Stimulated activated naive CD4-positive, alpha-beta T cell (primary cell): ENCODE measurements at places on chromosomes 11 and 22.
A peak's percentile ranks its signal among the peaks of the same experiment; 100 is the strongest.

DNA sequence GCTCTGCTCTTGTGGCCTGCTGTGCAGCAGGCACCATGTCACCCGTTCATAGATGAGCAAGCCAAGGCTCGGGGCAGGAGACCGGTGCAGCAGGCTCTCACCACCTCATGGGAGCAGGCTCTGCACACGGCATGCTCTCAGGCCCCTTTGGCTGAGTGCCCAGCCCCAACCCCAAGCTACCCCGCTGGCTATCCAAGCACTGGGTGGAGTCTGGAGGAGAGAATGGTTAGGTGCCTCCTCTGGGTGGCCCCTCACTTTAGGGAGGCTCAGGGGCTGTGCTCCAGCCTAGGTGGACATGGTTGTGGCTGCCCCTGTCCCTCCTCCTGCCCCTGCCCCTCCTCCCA, 199.9 kb downstream of the IGLL1 start:
- no peak for DNase-seq

DNA sequence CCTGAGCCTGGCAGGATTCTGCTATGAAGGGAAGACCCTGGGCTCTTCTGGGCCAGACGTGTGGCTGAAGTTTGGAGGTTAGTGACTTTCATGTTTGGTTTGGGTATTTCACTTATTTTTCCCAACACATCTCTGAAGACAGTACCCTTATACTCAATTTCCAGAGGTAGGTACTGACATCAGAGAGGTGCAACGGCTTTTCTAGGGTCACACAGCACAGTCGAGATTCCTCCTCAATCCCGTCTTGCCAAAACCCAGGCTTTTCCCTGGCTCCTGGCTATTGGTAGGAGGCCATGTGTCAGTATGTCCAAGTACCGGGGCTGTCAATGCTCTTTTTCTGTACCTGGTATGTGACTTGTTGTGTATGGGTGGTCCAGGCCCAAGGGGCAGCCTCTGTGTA, 6.1 kb upstream of the PMM1 start:
- no peak for DNase-seq

GRCh38 chr22:29658176-29658575, 54.7 kb downstream of the NF2 start:
- DNase-seq, result no peak

- DNase-seq, result no peak
These were observed 56.6 kb downstream of the LMO2 start for GRCh38 chr11:33835143-33835878.

- DNase-seq, result no peak
These were observed 1430.1 kb downstream of the LRRC4C start for GRCh38 chr11:40029391-40029790.

DNA sequence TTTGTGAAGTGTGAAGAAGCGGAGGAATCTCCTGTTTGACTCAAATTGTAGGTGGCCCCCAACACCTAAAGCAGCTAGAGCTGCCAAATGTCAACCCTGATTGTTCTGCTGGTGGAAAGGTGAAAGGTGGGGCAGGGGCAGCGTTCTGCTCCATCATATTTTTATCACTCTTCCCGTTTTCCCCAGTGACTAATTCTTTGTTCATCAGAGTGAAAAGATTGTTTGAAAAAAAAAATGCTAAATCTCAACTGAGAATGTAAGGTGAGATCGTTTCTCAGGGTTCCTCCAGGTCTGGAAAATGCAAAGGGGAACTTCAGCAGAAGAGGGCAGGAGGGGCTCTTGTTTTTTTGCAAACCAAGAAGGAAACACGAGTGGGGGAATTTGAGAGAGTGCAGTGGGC, 137.7 kb downstream of the MN1 start:
- DNase-seq, result no peak

DNA sequence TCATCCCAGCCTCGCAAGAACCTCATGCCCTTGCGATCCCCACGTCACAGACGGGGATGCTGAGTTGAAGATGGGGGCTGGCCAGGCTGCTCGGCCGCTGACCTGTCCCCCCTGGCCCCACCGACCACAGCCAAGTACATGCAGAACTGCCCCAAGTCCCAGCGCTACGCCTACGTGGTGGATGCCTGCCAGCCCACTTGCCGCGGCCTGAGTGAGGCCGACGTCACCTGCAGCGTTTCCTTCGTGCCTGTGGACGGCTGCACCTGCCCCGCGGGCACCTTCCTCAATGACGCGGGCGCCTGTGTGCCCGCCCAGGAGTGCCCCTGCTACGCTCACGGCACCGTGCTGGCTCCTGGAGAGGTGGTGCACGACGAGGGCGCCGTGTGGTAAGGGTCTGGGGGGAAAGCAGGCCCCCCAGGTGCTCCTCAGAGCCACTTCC, 10.0 kb downstream of the MUC5B start:
- DNase-seq, result no peak

GRCh38 chr22:27633296-27633871, 168.2 kb downstream of the MN1 start:
- DNase-seq, result no peak

- no peak for DNase-seq
These were observed 58.0 kb upstream of the CCND1 start for GRCh38 chr11:69582756-69583467.

GRCh38 chr11:45313171-45313865, 27.2 kb upstream of the SYT13 start:
- DNase-seq, result no peak

- peak; percentile 72 for DNase-seq
These were observed 14.9 kb downstream of the TMEM258 start for GRCh38 chr11:61777234-61778090.

GRCh38 chr11:454043-454442, 4.0 kb downstream of the PTDSS2 start:
- DNase-seq, result no peak

DNA sequence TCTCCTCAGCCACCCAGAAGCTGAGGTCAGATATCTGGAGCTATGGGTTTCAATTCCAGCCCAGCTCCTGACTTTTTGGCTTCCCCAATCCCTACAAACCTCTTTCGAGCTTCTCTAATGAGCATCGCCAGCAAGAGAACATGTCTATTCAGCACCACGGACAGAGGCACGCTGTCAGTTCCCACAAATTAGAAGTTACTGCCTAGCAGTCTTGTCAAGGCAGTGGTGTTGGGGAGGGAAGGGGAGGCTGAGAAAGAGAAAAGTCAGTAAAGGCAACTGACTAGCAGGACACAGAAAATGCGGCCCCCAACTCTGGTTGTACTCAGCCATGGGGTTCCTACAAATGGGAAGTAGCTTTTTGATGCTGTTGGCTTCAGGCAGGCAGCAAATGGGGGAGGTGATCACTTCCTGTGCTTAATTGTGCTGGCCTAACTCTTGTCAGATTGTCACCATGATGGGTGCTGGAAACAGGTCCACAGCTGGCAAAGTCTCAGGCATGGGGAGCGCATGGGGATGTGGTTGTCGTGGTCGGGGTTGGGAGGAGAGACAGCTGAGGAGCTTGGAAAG, 205.9 kb downstream of the ST3GAL4 start:
- DNase-seq, result no peak
